ENCODE measurements at places on chromosomes 13 and 19. TPM values are rescaled to one million over a fixed set of nuclear protein-coding genes. Genes with fewer than 3 reads are reported as not detected.
A peak's percentile ranks its signal among the peaks of the same experiment; 100 is the strongest.

DNA sequence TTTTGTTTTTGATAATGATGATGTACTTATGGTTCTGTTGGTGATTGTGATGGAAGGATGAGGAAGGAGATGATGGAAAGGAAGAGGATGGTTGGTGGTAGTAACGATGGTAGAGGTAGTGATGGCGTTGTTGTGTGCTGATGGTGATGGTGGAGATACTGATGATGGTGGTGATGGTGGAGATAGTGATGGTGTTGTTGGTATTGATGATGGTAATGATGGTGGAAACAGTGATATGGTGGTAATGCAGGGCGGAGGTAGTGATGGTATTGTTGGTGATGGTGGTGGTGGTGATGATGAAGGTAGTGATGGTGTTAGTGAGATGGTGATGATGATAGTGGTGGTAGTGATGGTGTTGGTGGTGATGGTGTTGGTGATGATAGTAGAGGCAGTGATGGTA lies 12.7 kb downstream of the CLEC17A start:
- DNase-seq = no peak

GRCh38 chr13:77511552-77511951 lies 24.0 kb upstream of the SCEL start:
- peak; percentile 47 for DNase-seq

DNA sequence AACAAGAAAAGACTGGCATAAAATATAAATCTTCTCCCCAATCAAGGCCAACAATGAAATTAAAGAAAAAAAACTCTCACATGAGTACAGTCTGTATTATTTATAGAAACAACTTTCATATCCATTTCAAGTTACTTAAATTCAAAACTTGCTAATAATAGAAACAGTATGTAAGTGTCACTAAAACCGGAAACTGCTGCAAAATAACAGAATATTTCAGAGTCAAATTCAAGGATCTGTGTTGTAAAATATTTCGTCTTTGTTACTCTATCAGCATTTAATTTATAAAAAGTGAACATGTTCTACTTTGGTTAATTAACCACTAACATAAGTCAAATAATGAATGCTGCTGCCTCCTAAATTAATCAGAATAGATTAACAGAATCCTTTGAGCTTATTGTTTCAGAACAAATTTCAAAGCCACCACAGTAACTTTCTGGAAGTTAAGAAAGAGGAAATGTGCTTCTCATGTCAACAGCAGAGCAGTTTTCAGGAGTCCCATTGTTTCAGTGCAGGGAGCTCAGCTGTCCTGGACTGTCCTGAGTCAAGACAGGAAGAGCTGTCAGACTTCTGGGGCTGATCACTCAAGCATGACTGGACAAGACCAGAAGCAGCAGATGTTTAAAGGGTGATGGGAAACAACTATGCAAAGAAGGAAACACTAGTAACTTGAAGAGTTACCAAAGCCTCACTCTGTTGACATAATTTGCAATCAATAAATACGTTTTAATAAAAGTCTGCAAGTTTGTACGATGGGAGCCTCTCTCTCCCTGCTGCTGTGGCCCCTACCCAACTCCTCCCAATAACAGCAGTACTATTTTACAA lies 76.9 kb downstream of the FOXO1 start:
- peak; percentile 70 for DNase-seq

DNA sequence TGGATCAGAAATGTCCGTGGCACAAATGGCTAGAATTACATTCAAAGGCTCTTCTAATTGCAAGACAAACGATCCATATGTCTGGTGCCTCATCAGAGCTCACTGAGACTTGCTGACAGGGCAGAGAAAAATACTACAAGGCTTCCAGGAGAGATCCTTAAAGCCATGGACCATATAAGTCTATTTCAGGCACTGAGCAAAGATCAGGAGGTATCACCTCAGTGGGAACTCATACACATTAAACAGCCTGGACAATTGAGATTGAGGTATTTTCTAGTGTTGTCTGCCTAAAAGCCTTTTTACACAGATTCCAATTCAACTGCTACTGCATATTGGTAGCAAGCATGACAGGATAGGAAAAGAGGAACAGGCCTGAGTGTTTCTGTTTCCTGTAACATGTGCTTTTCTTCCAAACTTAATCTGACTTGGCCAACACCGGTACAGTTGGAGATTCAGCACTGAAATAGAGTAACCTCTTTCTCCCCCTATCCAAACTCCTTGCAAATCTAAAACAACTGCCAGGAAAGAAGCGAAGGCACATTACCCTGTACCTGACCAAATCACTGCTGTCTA lies 65.9 kb downstream of the SERP2 start:
- DNase-seq = no peak

- DNase-seq = peak; percentile 46
These were observed 629 bp upstream of the FGF9 start for GRCh38 chr13:21670006-21670882.

- peak; percentile 18 for DNase-seq
These were observed at the start of gene CHST8 for GRCh38 chr19:33621811-33622504. Gene CHST8, plus strand, starts transcription at chr19:33621953. Its CDS starts 67,309 bp downstream, at chr19:33689262.

ZNF616 gene
- 13.1 TPM for total RNA-seq

ITGBL1 gene
- total RNA-seq = 0.22 TPM

PNMA8B gene
- 1.9 TPM for total RNA-seq

ZNF135 gene
- 1.7 TPM for total RNA-seq

ARHGAP45 gene
- total RNA-seq = 2.7 TPM

All from astrocyte (in vitro differentiated cells and primary cell).